Fibroblast of skin of right quadriceps (primary cell): ENCODE measurements at places on chromosomes 12 and 14.

GRCh38 chr14:72738161-72738611 is 155.7 kb downstream of the DPF3 start:
- DNase-seq: peak; percentile 24

- no peak for DNase-seq
These were observed 25.7 kb upstream of the TC2N start for GRCh38 chr14:91893007-91893406.

- DNase-seq: peak; percentile 6
These were observed 51.7 kb upstream of the KICS2 start for GRCh38 chr12:64273527-64274403.

GRCh38 chr12:76006028-76006925 is 25.3 kb downstream of the PHLDA1 start:
- DNase-seq: no peak

DNA sequence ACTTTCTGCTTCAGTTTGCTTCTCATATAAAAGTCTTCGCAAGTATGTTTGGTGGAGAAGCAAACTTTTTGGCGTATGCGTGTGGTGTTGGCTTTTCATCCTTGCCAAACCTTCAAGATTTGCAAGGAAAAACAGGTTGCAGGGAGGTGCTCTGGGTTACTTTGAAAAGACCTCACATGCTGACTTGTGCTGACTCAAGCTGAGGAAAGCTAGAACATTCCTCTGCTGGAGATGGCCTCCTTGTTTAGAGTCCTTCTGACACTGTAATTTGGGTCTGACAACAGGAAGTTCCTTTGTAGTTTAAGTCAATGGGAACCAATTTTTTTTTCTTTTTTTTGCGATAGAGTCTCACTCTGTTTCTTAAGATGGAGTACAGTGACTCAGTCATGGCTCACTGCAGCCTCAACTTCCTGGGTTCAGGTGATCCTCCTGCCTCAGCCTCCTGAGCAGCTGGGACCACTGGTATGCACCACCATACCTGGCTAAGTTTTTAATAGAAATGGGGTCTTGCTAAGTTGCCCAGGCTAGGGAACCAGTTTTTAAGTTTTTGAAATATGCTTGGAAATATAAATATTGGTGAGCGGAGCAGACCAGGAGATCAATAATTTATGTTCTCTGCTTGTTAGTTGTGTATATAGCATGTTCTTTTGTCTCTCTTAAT is 2.6 kb upstream of the ACACB start:
- no peak for DNase-seq

DNA sequence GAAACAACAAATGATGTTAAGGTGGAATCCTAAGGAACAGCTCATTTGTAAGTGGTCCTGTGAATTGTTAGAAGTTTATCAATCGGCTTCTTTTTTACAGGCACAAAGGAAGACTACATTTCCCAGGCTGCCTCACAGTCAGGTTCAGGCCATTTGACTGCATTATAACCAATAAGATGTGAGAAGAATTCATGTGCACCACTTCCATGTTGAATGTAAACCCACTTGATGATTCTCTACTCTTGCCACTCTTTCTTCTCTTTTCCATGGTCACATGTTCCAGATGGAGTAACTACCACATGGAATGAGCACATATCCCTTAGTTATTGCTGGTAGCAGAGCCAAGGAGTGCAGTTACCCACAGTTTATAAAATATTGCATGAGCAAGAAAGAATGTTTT is 67.1 kb upstream of the GZMB start:
- no peak for DNase-seq

- no peak for DNase-seq
These were observed 265.7 kb downstream of the AEBP2 start for GRCh38 chr12:19704966-19705365.

GRCh38 chr12:68400226-68400829 is 68.2 kb upstream of the MDM1 start:
- DNase-seq: no peak

- peak; percentile 58 for DNase-seq
These were observed 957.1 kb downstream of the DIO2 start for GRCh38 chr14:79254069-79254775.

GRCh38 chr12:51419425-51420193 is 5.0 kb upstream of the SLC4A8 start:
- DNase-seq: no peak

DNA sequence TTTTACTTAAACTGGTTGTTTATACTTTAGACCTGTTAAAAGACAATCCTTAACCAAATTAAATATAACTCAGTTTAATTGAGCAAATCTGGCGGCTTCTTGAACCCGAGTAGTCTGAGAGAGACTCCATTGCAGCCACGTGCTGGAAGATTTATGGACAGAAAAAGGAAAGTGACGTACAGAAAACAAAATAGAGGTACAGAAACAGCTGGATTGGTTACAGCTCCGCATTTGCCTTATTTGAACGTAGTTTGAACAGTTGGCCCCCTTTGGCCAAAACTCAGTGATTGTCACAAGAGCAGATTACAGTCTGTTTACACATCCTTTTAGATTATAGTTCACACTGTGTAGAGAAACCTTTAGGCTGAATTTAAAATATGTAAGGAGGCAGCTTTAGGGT is 155.9 kb downstream of the RAD51B start:
- DNase-seq: no peak

GRCh38 chr12:43102546-43103264 is 449.3 kb downstream of the ADAMTS20 start:
- no peak for DNase-seq

DNA sequence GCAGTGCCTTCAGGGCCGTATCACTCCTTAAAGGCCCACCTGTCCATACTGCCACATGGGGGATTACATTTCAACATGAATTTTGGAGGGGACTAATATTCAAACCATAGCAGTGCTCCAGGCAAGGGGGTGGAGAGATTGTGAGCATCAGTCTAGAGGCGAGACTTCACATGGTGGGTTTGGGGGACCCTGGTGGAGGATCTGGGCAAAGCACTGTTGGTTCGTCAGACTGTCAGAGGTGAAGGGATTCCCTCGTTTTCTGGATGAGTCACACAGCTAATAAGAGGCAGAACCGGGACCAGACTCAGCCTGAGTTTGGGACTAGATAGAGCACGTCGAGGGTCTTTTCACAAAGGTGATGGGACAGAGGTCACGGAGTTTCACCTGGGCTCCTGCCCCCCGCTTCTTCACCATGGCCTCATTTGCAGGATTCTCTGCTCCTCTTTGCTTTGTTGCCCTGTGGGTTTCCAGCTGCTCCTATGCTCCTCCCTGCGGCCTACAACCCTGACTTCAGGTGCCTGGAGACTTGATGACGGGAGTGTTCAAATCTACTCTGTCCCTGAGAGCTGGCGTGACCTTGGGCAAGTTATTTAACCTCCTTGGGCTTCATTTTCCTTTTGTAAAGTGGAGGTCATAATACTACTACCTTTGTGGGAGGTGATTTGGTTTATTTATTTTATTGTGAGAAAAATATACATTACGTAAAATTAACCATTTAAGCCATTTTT is 41.5 kb downstream of the TEAD4 start:
- DNase-seq: no peak

GRCh38 chr12:131087302-131087818 is 133.7 kb downstream of the ADGRD1 start:
- DNase-seq: no peak

- DNase-seq: no peak
These were observed 546.7 kb upstream of the SEL1L start for GRCh38 chr14:82080370-82080769.

GRCh38 chr14:100416921-100417860 is 94.1 kb downstream of the SLC25A47 start:
- peak; percentile 88 for DNase-seq

DNA sequence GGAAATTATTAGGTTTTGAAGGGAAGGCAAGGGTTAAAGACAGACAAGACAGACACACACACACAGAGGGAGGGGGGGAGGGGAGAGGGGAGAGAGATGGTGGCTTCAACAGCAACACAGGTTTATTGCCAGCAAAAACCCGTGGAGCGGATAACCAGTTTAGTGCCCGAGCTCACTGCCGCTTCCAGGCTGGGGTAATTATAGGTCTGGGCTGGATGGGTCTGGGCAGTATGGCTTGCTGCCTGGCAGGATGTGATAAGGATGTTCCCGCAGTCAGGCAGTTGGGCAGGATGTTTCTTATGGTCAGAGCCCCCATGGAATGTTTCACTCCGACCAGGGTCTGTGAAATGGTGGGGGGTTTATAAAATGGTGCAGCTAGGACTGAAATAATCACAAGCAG is 4.4 kb upstream of the TDRD9 start:
- DNase-seq: no peak

DNA sequence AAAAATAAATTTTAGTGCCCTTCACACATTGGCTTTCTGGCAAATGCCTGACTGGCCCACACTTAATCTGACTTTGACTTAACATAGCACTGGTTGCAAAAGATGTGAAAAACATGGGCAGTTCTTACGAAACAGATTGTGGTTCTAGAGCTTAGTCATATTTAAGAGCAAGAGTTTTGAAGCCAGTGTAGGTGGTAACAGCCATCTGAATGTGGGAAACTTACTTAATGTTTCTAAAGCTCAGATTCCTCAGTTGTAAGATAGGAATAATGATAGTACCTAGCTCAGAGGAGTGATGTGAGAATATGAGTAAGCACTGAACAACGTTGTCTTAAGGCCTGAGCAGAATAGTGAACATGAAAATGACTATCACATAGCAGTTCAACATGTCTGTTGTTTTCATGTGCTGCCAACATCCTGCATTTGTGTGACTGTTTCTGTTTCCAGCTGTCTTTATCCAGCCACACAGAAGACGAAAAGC is 262.7 kb downstream of the SYT1 start:
- peak; percentile 91 for DNase-seq

DNA sequence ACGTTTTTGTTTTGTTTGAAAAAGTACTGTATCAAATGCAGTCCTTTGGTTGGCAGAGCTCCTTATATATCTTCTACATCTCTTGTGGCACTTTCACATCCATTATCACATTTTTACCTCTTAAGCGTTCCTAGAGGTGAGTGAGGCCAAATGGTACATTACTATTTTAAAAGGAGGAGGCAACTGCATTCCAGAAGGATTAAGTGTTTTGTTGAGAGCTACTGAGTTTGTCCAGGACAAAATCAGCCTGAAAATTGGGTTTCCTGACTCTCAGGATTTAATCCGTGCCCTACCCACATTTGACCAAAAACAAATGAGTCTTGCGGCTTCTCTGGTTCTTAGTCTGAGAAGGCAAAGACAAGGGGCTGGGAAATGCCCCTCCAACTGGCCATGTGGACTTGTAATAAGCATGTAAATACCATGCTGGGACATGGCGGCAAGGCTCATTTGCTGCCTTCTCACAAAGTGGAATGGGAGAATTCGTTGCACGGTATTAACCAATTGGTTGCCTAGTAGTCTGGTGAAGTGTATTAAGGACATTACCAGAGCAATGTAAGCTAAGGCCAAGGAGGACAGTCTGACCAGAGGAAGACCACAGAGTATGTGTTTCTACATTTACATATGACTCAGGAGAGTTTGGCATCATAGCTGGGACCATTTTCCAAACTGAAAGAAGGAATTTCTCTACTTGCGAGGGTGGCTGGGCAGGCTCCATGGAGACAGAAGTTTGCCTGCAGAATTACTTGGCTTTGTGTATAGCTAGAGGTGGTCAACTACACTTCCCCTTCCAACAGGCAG is 175.8 kb upstream of the PLXNC1 start:
- DNase-seq: peak; percentile 41

DNA sequence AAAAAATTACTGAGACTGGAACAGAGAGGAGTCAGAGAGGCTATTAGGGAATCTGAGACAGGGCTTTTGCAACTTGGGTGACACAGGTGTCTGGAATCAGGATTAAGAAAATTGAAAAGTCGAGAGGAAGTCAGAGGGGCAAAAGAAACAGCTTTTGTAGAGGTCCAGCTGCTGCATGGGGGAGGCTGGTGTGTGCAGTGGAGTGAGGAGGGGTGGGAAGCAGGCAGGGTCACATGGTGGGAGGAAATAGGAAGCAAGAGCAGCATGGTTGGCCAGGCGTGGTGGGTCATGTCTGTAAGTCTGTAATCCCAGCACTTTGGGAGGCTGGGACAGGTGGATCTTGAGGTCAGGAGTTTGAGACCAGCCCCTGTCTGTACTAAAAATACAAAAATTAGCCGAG is 69.7 kb upstream of the VRK1 start:
- no peak for DNase-seq

GRCh38 chr12:44716711-44717110 is 159.4 kb downstream of the NELL2 start:
- DNase-seq: no peak

GRCh38 chr12:6782850-6783566 is 6.3 kb upstream of the CD4 start:
- DNase-seq: no peak

GRCh38 chr14:25953532-25954139 is 644.2 kb downstream of the NOVA1 start:
- peak; percentile 80 for DNase-seq

GRCh38 chr12:54412786-54413185 is 6.3 kb downstream of the ITGA5 start:
- DNase-seq: no peak

- DNase-seq: no peak
These were observed 20.4 kb downstream of the BATF start for GRCh38 chr14:75542588-75543091.

- no peak for DNase-seq
These were observed 71.0 kb downstream of the ESRRB start for GRCh38 chr14:76446921-76447320.

DNA sequence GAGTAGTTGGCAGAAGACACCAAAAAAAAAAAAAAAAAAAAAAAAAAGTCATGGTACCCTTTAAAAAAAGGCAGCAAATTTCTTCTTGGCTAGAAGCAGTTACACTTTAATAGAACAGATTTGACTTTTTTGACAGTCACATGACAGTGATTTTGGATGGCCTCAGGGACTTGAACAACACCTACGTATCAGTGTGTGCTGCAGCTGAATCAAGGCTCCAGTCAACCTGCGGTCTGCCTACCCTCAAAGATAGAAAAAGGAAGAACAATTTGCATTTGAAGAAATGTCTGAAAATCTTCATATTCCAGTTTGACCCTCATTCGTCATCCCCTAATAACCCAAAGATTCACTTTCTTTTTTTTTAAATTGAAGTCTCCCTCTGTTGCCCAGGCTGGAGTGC is 53.9 kb downstream of the MDM2 start:
- DNase-seq: no peak

DNA sequence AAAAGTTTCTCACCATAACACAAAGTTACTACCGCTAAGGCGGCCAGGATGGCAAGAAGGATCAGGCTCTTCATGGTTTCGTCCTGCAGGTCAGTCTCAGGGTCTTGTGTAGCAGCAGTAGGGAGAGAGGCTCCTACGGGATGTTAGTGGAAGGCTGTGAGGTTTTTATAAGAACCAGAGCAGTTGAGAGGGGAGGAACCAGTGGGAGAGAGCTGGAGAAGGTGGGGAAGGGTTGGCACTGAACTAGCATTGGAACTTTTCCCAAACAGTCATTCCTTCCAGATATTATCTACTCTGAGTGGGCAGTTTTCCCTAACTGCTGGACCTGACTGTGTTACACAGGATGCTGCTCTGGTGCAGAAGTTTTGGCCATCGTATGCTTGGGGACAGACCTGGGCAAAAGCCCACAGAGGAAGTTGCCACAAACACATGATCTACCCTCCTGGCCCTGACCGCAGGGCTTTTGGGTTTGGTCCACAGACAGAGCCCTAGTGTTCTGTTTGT is at the start of gene MGP:
Gene MGP (minus strand): TSS at position 137 of the 504 bp plus-strand sequence. CDS start 63 bp downstream, at position 74.
- DNase-seq: peak; percentile 50
